ENCODE measurements at places on chromosomes 2 and 18.

GRCh38 chr2:8168022-8168717 lies 513.7 kb upstream of the ID2 start:
- DNase-seq = no peak

DNA sequence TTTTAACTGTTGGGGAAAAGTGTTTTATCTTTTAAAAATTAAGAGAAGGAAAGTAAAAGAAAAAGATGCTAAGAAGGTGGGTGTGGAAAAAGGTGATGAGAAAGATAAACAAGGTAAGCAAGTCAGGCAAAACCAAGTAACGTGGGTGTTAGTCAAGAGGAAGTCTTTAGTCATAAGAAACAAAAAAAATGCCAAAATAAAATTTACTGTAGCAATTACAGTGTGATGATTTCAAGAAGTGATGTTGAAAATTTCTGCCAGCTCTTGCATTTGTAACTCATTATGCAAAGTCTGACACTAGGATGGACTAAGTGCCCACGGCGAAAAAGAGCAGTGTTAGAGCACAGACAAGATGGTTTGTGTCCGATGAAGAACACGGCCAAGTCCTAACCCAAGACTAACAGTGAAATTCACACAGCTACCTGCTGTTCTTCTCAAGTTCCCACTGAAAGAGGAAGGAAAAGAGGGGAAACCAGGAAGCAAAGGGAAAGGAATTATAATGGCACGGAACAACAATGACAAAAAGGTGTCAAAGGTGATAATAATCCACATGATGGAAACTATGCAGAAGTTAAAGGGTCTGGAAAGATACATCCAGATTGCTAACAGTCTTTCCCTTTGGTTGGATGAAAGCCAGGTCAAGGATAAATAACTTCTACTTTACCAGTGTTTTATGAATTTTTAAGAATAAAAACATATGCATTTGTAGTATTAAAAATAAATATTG lies 34.1 kb downstream of the NOL10 start:
- DNase-seq = no peak

- DNase-seq = no peak
These were observed 596.0 kb downstream of the LRP1B start for GRCh38 chr2:141534666-141535362.

GRCh38 chr2:62808554-62808953 lies 103.0 kb downstream of the EHBP1 start:
- DNase-seq = no peak

GRCh38 chr2:157076526-157077161 lies 180.9 kb upstream of the GALNT5 start:
- DNase-seq = no peak

DNA sequence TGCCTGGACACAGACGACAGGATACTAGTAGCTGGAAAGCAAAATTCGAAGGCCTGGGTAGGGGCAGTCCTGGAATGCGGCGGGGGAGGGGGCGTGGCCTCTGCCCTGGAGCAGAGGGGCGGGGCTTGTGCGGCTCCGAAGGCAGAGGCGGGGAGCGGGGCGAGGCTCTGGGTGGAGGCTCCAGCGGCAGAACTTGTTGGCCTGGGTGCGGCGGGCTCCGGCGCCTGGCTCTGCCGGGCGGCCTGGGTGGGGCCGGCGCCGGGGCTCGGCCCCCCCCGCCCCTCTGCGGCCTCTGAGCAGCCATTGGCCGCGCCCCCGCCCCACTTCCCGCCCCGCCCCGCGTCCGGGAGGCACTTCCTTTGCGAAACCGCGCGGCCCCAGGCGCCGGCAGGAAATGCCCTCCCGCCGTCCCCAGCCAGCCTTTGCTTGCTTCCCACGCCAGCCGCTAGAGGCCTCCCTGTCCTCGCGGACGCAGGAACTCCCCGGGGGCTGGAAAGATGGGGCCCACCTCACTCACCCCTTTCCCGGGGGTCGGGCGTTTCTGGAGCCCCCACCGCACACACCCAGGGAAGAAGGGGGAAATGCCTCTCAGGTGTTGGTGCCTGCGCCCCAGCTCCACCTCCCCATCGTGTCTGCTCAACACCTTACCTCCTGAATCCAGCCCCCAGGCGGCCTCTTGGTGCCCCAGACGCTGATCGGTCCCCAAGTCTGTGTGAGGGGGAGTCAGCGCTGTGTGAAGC lies 6.7 kb downstream of the CTDSP1 start:
- DNase-seq = peak; percentile 94

- DNase-seq = no peak
These were observed 242.1 kb upstream of the RBMS1 start for GRCh38 chr2:160735696-160736095.

DNA sequence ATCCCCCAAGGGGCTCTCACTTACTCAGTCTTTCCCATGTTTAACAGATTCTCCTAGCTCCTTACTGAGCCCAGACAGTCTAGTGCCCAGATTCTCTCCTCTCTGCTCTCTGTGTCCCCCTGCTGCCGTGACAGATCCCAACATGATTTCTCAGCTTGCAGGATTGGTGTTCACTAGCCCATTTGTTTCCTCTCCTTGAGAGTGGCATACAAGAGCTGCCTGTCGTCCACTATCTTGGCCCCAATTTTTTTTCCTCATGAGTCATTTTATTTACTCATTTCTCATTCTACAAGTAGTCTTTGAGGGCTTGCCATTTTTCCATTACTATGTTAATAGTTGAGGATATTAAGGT lies 199.9 kb upstream of the FN1 start:
- no peak for DNase-seq

DNA sequence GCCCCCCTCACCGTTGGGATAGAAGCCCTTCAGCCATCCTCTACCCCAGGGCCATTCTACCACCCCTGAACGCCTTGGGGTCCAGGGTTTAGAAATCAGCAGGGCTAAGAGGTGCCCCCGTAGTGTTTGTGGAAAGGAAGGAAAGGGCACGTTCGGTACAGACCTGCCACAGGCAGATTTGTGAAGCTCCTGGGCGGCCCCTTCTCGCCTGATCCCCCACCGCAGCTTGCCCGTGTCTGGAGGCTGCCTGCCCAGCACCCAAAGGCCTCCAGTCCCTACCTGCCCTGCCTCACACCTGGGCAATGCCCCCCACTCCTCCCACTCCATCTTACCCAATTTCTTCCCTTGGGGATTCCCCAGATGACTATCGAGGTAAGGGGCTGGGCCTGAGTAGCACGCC lies 21.2 kb downstream of the ATP6V1C2 start:
- DNase-seq = no peak

GRCh38 chr2:241555711-241556110 lies 2.8 kb upstream of the BOK start:
- no peak for DNase-seq

DNA sequence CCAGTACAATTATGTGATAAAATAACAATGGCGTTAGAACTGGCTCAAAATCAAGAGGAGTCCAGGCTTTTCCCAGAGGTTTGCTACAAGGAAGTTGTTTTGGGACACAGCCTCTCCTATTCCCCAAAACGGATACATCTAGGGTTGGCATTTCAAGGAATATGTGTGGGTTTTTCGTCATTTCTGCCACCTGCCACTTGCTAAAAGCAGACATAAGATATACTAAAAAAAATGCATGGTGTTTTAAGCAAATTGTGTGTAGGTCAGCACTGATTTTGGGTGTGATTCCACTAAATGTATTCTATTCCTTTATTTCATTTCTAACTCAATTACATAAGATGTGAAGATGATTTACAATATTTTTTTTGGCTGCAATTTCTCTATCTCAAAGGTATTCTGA lies 36.4 kb upstream of the GCG start:
- DNase-seq = no peak

DNA sequence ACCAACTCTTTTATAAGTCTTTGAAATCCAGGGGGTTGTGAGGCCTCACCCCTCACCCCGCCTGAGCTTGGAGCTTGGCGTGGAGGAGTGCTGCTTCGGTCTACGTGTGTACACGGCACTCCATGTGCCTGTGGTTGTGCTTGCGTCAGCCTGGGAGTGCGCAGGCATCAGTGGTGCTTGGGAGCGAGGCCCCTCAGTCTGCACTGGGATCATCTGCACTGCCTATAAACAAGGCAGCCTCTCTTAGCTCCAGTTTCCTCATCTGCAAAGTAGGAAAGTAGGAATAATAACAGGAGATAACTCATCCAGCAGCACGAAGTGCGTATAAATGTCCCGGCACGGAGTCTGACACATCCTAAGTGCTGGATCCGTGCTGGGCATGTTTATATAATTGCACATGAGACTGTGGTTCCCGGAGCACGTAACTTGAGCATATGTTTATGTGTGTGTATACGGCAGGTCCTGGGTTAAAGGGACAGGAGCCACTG lies 1.2 kb downstream of the GYPC start:
- DNase-seq = no peak

- no peak for DNase-seq
These were observed 15.6 kb downstream of the ODC1 start for GRCh38 chr2:10432311-10433181.

- DNase-seq = no peak
These were observed 921.0 kb upstream of the SLC39A10 start for GRCh38 chr2:194735837-194736542.

GRCh38 chr2:135557530-135557929 lies 26.2 kb downstream of the R3HDM1 start:
- DNase-seq = no peak

GRCh38 chr2:46563186-46563585 lies 83.8 kb downstream of the TMEM247 start:
- no peak for DNase-seq

DNA sequence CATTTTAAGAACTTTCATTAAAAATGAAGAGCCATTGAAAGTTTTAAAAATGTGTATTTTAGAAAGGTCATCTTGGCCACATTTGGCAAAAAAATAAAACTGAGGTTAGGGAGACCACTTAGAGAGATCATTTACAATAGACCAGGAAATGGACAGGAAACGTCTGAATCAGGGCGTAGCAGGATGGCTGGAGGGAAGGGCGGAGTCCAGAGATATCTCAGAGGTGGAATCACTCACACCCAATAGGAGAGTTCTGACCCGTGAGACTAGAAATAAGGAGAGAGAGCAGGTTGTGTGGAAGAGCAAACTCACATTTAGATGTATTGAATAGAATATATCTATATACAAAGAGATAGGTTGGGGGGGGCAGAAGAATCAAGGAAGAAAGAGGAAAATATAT lies 373.4 kb downstream of the METTL4 start:
- DNase-seq = no peak

DNA sequence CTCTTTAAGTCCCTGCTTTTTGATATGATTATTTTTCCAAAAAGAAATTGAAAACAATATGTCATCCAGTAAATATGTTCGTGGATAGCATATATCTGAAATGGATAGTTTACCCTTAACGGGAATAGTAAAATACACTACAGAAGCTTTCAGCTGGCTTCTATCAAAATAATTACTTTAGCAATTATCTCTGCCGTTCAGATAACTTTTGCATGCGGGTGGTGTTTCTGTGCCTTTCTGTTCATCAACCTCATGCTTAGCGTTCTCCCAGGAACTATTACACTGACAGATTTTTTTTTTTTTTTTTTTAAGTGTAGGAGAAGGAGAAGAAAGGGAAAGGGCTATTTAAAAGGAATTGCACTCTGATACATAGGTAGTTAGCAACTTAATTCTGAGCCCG lies 53.6 kb downstream of the TSHZ1 start:
- no peak for DNase-seq

Measured in germinal center (tissue), 1 donor.